ENCODE measurements at places on chromosomes 2 and 18.

GRCh38 chr2:239288237-239288636 lies 112.6 kb downstream of the HDAC4 start:
- H3K4me3 ChIP-seq = no peak overlapping the region
- no peaks in the 10 kb centered on the region for H3K36me3 ChIP-seq
- H3K4me1 ChIP-seq = peaks cover 91% of the 10 kb centered on the region

GRCh38 chr2:219542931-219543595 lies 546 bp downstream of the CHPF start:
- no peaks in the 10 kb centered on the region for H3K36me3 ChIP-seq
- H3K4me1 ChIP-seq = peaks cover 40% of the 10 kb centered on the region
- no peaks in the 10 kb centered on the region for H3K27me3 ChIP-seq
- DNase-seq = no peak
- H3K4me3 ChIP-seq = peak overlapping the region; percentile 64

GRCh38 chr2:212426637-212427412 lies 111.8 kb downstream of the ERBB4 start:
- no peak overlapping the region for H3K4me3 ChIP-seq
- H3K36me3 ChIP-seq = no peaks in the 10 kb centered on the region
- no peak for DNase-seq

DNA sequence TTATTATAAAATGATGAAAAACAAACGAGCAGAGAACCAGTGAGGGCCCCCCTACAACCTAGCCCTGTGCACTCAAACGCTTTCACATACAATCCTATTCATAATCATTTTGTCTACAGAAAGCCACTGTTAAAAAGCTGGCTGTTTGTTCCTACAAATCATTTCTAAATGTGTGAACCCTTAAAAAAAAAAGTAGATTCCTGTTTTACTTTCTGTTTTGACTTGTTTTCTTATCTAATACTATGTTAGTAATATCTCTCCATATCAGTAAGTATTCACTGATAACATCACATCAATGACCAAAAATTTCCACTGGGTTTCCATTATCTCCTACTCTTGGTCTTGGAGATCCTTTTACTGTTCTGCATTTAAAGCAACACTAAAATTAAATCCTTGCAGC lies 128.8 kb upstream of the TTC39C start:
- H3K4me1 ChIP-seq = peaks cover 25% of the 10 kb centered on the region
- H3K36me3 ChIP-seq = no peaks in the 10 kb centered on the region
- no peak overlapping the region for H3K4me3 ChIP-seq
- peak overlapping the region; percentile 92 for H3K27ac ChIP-seq

GRCh38 chr2:238850091-238850490 lies 2.2 kb downstream of the TWIST2 start:
- H3K36me3 ChIP-seq = no peaks in the 10 kb centered on the region
- peak overlapping the region; percentile 89 for H3K4me3 ChIP-seq
- H3K27ac ChIP-seq = peak overlapping the region; percentile 94
- peaks cover 12% of the 10 kb centered on the region for H3K4me1 ChIP-seq
- DNase-seq = no peak

DNA sequence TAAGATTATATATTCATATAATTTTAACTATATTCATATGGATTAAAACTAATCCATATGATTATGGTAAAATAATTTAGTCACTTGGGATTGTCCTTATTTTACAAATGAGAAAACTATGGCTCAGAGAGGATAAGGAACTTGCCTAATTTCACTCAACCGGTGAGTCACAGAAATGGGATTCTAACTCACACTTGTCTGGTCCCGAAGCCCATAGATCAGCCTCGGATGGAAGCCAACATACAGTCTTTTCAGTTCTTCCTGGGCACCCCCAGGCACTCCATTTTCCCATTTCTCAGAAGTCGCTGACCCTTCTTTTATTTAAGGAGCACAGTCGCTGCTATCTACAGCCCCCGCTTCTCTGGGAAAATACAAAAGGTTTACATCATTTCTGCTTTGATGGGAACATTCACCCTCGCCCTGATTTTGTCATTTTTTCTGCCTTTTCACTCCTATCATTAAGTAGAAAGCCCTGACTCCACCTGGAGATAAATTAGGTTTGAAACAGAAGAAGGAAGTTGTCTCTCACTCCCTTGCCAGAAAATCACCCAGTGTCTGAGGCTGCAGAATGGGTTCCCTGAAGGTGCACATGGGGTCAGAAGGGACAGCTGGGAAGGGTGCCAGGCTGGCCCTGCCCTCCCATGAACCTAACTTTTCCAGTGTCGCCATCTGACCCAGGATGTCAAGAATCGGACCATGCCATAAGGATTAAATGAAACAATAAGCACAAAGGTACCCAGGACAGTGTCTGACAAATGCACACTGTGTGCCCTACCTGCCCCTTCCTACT lies 36.6 kb downstream of the CYP1B1 start:
- H3K4me3 ChIP-seq = no peak overlapping the region
- DNase-seq = no peak
- H3K27ac ChIP-seq = peak overlapping the region; percentile 4
- H3K36me3 ChIP-seq = no peaks in the 10 kb centered on the region
- no peaks in the 10 kb centered on the region for H3K27me3 ChIP-seq
- H3K4me1 ChIP-seq = peaks cover 16% of the 10 kb centered on the region

- H3K4me1 ChIP-seq = peaks cover 32% of the 10 kb centered on the region
- no peaks in the 10 kb centered on the region for H3K27me3 ChIP-seq
- no peak overlapping the region for H3K4me3 ChIP-seq
- H3K36me3 ChIP-seq = peaks cover 16% of the 10 kb centered on the region
- H3K27ac ChIP-seq = no peak overlapping the region
- no peak for DNase-seq
Observed at GRCh38 chr2:229875549-229875948, 46.3 kb downstream of the TRIP12 start.

- no peak overlapping the region for H3K4me3 ChIP-seq
- peaks cover under 1% of the 10 kb centered on the region for H3K4me1 ChIP-seq
- H3K27ac ChIP-seq = no peak overlapping the region
- no peaks in the 10 kb centered on the region for H3K27me3 ChIP-seq
Observed at GRCh38 chr2:75716406-75716805, 5.7 kb upstream of the GCFC2 start.

- H3K4me1 ChIP-seq = no peaks in the 10 kb centered on the region
- no peaks in the 10 kb centered on the region for H3K27me3 ChIP-seq
- H3K27ac ChIP-seq = no peak overlapping the region
Observed at GRCh38 chr18:27713738-27714095, 463.2 kb downstream of the CDH2 start.
